ENCODE measurements at places on chromosomes 4 and X. TPM values are rescaled to one million over a fixed set of nuclear protein-coding genes. Genes with fewer than 3 reads are reported as not detected.

The GASK1B gene
- total RNA-seq = 3.9 TPM

The CTAG2 gene
- 2.7 TPM for total RNA-seq

The TRPC3 gene
- 3.9 TPM for total RNA-seq

The KLHL13 gene
- 3.2 TPM for total RNA-seq

The MTMR8 gene
- 0.59 TPM for total RNA-seq

The CABS1 gene
- total RNA-seq = not detected

The MED28 gene
- 9.9 TPM for total RNA-seq

The PTPN13 gene
- 15.5 TPM for total RNA-seq

The TMEM255A gene
- 0.67 TPM for total RNA-seq

The EDA2R gene
- total RNA-seq = 3.2 TPM

The TMEM156 gene
- total RNA-seq = 1.8 TPM

The PRDX4 gene
- 273 TPM for total RNA-seq

The TMEM47 gene
- 25.7 TPM for total RNA-seq
